AG09319 (cell line): ENCODE measurements at places on chromosomes 3 and 15.

DNA sequence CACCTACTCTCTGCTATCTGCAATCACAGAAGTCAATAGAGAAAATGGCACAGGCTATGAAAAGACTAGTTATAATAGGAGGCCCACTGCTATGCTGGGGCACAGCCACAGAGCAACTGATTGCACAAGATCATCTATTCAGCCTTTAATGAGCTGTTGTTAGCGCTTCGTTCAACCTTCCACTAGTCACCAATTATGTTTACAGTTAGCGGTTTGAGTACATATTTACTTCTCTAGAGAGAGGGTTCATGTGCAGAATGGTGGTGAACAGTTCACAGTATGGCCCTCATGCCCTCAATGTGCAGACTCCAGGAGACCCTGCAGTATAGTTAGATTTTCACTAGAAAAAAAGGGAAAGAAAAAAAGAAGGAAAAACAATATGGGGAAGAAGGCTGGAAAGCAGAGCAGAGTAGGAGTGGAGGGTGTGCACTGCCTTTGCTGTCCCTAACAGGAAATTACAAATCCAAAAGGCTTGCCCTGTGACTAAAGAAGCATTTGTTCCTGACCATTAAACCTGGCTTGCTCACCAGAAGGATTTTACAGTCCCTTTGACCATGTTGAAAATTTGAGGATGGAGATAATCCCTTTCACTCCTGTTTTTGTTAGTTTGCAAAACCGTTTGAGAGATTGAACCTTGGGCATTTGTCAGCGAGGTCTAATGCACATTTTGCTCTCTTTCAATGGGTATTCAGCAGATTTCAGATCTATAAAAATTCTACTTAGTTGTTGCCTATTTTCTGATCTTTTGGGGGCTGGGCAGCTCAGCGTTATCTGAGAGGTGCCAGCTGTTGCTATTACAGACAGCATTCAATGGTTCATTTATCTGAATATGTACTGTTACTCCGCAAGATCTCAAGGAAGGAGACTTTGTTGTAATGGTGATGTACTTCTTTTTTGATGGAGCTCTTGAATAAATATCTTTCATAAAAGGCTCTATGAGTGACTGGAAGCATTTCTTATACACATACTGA is 296.1 kb downstream of the LSAMP start:
- DNase-seq = no peak

- DNase-seq = no peak
Observed at GRCh38 chr3:126211569-126211968, 31.2 kb upstream of the ALDH1L1 start.

DNA sequence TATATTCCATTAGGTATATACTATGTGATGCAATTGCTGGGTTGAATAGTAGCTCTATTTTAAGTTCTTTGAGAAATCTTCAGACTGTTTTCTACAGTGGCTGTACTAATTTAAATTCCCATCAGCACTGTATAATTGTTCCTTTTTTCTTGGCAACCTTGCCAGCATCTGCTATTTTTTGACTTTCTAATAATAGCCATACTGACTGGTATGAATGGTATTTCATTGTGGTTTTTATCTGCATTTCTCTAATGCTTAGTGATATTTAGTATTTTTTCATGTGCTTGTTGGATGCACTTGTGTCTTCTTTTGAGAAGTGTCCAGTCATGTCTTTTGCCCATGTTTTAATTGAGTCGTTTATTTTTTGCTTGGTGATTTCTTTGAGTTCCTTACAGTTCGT is 145.1 kb upstream of the PLSCR5 start:
- no peak for DNase-seq

GRCh38 chr3:107674371-107674770 is 151.6 kb downstream of the BBX start:
- DNase-seq = no peak

DNA sequence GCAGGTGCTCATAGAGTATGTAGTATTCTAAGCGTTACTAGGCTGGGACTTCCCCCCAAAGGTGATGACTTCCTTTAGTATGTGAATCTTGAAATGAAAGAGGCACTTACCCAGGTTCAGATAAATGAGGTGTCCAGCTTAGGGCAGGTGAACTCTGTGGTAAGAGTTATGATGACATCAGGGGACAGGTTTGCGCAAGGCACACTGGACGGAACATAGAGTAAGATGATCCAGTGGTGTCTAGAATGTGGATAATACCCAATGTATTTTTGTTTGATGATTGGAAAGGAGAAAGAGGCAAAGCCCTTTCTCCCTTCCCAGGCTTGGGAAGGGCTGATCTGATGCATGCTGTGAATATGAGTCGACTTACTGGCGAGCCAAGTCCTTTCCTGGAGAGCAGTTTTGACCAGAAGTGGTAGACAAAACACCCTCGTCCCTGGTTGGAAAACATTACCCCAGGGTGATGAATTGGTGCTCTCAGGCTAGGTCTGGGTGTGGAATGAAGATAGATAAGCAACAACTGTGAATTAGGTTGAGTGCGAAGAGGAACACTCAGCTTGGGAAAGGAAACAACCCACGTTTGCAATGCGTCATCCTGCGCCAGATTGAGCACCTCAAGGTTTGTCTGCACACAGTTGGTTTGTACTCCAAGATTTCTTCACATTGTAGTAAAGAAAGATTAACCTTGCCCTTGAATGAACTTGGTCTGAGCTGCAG is 124.2 kb downstream of the GHSR start:
- DNase-seq = no peak

DNA sequence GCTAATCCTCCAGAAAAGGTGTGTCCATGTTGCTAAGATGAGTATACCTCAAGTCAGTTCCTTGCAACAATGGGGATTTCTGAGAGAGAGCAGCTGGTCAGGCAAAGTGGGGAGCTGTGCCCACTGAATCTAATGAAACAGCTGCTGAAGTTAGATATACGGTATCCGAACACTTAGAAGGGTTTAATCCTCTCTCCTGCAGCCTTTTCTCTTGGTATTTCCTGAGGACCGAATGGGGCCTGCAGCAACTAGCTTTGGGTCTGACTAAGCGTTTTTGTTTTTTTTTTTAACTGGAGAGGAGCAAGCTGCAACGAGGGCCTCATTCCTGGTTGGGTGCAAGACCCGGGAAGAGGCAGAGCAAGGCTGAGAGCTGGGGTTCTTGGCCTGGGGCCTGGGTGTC is 37.6 kb upstream of the BNC1 start:
- no peak for DNase-seq

DNA sequence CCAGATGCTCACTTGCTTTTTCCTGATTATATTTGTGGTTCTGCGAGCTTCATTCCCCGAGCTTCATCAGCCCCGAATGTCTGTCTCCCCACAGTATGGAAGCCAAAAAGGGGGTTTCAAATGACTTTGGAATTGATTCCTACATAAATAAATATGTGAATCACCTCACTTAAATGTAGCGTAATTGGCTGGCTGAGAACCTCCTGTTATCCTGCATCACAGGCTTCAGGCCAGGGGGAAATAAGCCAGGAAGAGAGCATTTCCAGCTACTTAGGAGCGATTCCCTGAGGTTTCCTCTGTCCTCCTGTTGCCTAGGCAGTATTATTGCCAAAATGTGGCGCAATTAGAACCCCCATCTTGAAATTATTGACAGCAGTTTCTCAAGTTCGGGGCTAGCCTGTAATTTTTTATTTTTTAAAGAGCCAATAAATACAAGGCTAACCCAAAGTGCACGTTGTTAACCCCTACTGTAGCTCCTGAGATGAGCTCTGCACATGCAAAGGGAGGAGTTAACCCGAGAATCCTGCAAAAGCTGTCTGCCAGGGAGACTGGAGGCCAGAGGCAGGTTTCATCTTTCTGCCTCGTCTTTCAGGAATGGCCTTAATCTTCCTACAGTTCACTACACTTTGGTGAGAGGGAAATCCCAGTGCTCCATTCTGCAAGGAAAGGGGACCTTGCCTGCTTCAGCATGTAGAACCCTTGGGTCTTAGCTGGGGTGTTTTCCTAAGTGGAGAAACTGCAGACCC is 148.2 kb downstream of the ADAMTS9 start:
- peak; percentile 93 for DNase-seq

DNA sequence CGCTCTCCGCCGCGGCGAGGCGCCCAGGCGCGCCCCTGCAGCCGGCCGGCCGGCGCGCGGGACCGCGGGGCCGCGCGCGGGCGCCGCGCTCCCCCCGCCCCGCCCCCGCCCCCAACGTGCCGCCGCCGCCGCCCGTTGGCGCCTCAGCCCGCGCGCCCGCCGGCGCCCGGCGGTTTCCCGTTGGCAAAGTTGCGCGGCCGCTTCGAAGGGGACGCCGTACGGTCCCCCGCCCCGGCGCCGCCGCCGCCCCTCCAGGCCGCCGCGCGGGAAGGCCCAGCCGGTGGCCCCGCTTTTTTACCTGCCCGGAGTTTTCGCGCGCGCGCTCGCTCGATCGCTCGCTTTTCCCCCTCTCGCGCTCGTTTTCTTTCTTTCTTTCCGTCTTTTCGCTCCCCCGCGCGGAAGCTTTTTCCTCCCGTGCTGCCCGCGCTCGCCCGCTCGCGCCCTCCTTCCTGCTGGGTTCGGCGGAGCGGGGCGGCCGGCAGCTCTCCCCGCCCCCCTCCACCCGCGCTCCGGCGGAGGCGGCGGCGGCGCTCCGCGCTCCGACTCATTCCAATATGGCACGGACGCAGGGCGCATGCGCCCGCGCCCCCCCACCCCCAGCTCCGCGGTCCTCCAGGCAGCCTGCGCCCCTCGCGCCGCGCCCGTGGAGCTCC is at the start of gene SFMBT1:
SFMBT1 (minus strand) TSS at position 556 of the 653 bp plus-strand sequence. CDS start 76,945 bp downstream, outside the sequence.
- DNase-seq = peak; percentile 18

DNA sequence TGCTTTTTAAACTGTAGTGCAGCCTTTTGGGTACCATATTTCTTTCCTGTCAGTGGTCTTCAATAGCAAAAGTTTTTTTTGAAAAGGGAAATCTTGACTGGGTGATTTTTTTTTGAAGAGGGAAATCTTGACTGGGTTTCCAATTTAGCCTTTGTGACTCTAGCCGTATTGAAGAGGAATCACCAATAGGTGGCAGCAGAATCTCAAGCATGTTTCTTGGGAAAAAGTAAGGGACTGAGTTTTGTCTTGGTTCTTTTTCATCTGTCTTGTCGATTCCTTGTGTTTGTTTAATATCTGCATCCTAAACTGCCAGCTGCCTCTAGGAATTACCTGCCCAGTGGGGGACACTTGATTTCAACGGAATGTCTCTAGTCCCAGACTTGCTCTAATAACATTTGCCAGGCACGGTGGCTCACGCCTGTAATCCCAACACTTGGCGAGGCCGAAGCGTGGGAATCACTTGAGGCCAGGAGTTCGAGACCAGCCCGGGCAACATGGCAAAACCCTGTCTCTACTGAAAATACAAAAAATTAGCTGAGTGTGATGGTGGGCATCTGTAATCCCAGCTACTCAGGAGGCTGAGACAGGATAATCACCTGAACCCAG is 89.2 kb downstream of the RBPMS2 start:
- DNase-seq = no peak

DNA sequence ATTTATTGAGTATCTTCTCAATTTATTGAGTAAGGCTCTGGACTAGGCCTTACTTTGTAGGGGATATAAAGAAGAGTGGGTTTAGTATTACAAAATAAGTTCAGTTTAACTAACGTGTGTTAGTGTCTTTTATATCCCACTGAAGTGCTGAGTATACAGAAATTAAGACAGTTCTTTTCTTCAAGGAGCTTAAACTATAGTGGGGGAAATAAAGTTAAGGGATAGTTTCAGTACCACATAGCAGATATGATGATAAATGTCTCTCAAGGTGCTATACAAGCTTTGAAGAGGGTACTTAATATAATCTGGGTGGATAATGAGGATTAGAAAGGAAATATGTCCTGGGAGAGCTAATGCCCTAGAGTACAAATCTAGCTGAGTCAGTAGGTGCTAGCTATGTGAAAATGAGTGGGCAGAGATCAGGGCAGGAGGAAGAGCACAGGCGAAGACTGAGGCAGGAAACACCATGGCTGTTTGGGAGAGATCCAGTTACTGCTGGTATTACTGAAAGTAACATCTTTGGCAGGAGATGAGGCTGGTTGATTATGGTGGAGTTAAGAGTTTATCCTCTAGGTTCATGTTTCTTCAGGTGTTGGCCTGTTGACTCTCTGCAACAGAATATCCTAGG is 46.0 kb downstream of the TEX9 start:
- no peak for DNase-seq

DNA sequence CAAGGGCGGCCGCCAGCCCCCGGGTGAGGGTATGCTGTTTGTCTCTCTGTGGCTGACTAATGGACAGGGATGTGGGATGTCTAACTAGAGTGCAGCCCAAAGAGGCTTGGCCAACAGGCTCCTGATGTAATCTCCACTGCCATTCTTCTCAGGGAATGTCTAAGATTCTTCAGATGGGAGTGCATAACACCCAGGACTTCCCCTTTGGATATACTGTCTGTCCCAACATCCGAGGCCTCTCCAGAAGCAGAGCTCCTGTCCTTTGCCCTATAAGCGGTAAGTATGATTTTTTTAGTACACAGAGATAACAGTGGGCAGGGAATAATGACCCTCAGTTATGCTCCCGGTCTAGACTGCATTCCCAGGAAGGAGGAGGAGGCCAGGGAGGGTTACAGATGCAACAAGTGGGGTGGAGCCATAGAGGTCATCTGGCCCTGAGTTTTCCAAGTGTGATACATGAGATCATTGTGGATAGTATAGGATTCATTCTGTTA is 62.5 kb upstream of the SLCO2A1 start:
- DNase-seq = no peak

DNA sequence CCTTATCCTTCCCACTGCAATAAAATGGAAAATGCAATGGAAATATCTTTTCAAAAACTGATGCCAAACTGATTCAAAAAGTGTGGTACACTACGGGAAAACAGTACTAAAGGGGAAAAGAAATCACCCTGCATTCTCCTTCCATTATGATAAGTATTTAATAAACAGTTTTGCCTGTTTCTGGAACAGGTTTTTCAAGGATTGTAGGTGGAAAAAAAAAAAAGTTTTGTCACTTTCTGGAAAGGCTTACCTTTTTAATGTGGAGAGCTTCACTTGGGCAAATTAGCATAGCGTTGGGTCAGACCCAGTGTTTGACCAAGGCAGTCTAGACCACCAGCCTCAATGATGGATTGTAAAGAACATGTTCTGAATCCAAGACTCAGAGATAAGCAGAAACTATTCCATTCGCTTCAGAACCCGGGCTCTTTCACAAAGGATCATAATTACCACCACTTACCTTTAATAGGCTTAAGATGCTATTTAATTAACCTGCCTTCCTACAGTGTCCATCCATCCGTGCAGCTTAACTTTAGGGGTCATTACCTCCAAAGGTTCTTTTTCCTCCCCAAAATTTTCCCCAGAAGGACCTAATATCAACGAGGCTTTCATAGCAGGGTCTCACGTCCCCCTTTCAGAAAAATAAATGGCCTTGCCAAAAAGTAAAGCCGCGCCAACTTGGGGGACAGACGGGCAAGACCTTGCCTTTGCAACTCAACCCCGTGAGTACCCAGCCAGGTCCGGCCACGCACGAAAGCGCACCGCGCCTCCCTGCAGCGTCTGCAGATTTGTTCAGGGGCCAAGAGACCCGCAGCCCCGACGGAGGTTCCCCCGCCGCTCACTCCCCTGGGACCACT is 1.0 kb downstream of the DCBLD2 start:
- no peak for DNase-seq

DNA sequence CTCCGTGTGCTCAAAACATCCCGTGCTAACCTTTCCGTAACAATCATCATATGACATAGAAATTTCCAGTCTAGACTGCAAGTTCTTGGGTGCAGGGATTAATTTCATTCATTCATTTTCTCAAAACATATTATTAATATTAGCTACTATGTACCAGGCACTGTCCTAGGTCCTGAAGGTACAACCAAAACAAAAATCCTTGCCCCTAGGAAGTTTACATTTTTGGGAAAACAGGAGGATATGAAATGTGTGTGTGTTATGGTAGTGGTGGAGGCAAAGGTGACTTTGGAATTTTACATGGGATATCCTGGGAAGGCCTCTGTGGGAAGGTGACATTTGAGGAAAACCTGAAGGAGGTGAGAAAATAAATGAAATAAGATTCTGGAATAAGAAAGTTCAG is 222.6 kb downstream of the LRRC3B start:
- no peak for DNase-seq
